ENCODE measurements at places on chromosomes 7 and 10. TPM values are rescaled to one million over a fixed set of nuclear protein-coding genes. Genes with fewer than 3 reads are reported as not detected.

DNA sequence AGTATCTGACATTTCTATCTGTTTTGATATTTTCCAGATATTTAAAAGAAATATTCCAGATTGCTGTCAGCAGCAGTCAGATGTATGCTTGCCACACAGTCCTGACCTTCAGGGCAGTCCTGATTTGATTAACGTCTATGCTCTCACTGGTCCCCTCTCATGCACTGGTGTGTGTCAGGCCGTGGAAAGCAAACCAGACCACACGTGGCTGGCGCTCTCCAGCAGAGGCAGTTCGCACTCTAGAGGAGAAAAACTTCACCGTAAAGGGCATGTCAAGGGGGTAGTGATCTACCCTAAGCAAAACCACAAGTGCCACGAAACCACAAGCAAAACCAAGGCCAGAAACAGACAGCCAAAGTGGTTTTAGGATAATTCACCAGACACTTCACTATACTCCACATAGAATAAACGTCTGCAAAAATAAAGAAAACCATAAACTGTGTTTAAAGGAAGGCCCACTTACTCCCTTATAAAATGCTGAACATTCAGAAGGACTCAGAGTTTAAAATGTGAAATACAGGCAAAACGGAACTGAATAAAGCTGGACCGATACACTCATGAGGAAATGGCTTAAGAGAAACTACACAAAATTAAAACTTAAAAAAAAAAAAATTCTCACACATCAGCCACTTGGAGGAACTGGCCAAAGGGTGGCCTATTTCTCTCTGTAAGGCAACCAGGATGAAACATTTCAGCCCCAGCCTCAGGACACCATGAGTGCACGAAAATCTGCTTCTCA is 26.4 kb downstream of the PARP12 start:
- H3K27me3 ChIP-seq: no peaks in the 10 kb centered on the region
- no peak overlapping the region for H3K27ac ChIP-seq
- peak; percentile 38 for DNase-seq
- H3K4me1 ChIP-seq: peaks cover 27% of the 10 kb centered on the region

- peaks cover 31% of the 10 kb centered on the region for H3K4me1 ChIP-seq
- no peak overlapping the region for H3K27ac ChIP-seq
- peaks cover 30% of the 10 kb centered on the region for H3K36me3 ChIP-seq
- no peak overlapping the region for H3K4me3 ChIP-seq
Measured at GRCh38 chr7:768881-769504, 41.9 kb upstream of the PRKAR1B start.

GRCh38 chr7:49767719-49768118 is 5.7 kb upstream of the VWC2 start:
- peaks cover under 1% of the 10 kb centered on the region for H3K4me1 ChIP-seq
- peaks cover 17% of the 10 kb centered on the region for H3K27me3 ChIP-seq
- H3K4me3 ChIP-seq: no peak overlapping the region
- H3K36me3 ChIP-seq: no peaks in the 10 kb centered on the region
- no peak for DNase-seq

DNA sequence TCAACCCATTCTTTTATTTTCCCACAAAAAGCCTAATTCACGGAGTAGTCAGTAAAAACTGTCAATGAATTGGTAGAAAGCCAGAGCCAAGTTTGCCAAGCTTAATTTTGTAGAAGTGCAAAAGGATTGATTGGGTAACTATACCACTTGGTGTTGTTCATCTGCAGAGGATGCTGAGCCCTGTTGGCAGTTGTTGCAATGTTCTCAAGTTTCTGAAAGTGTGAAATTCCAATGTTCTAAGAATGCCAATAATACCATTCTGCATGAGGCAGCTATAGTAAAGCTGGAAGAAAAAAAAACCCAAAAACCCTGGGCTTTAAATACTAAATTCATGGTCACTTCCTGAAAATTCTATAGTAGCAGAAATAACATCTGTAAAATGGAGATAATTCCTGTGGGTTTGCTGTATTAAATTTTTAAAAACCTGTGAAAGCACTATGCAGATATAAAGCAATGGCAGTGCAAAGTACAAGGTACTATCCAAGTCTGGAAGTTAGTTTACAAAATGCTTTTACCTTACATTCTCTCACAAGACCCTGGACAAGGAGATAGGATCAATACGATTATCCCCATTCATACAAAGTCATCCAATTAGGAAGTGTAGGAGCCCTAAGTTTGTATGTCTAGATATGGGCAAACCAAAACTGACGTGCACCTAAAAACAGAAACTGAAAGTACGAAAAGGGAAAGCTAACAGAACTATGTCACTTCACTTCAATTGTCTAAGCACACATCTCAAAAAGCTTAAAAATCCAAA is 6.0 kb upstream of the PON1 start:
- no peak for DNase-seq
- H3K27ac ChIP-seq: no peak overlapping the region
- no peaks in the 10 kb centered on the region for H3K36me3 ChIP-seq
- peak overlapping the region; percentile 3 for H3K4me3 ChIP-seq
- H3K27me3 ChIP-seq: peaks cover 26% of the 10 kb centered on the region

DNA sequence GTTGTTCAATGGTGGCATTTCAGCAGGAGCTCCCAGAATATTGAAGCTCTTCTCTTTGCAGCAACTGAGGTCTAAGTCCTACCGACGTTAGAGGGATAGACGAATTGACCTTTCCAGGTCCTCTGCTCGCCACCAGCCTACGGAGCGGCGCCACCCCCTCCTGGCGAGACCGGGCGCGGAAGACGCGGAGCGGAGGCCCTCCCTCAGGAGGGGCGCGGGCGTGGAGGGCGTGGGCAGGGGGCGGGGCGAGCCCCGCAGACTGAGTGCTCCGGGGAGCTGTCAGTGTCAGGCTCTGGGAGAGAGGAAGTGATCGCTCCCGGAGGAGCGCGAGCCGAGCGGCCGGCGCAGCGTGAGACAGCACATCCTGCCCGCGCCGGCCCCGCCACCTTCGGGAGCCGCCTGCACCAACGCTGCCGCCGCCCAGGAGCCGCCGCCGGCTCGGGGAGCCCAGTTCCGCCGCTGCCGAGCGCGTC is at the start of gene DYNC1I1:
Gene DYNC1I1 (plus strand): TSS at position 257 of the 473 bp plus-strand sequence. CDS start 32,176 bp downstream, outside the sequence.
- peaks cover 43% of the 10 kb centered on the region for H3K4me1 ChIP-seq
- peaks cover 2% of the 10 kb centered on the region for H3K36me3 ChIP-seq
- no peaks in the 10 kb centered on the region for H3K27me3 ChIP-seq

- H3K4me1 ChIP-seq: no peaks in the 10 kb centered on the region
- H3K36me3 ChIP-seq: peaks cover 1% of the 10 kb centered on the region
- no peaks in the 10 kb centered on the region for H3K27me3 ChIP-seq
- no peak overlapping the region for H3K4me3 ChIP-seq
Measured at GRCh38 chr10:127983344-127984100, 76.6 kb downstream of the PTPRE start.

DNA sequence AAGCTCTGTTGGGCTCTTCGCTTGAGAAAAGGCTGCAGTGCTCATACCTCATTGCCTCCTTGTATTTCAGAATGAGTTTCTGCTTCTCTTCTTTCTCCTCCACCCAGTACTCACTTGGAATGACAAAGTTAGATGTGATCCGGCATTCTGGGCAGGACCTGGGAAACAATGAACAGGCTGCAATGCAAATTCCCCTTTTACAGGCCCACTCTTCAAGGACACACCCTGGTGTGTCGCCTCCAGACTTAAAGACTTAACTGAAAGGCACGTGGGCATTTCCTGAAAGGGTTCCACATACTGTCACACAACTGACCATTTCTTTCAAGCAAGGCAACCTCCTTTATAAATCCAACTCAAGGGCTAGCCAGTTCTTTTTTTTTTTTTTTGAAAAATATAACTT is 23.6 kb downstream of the MKRN1 start:
- no peaks in the 10 kb centered on the region for H3K27me3 ChIP-seq
- no peak overlapping the region for H3K27ac ChIP-seq
- H3K36me3 ChIP-seq: peaks cover 63% of the 10 kb centered on the region
- no peak for DNase-seq
- no peak overlapping the region for H3K4me3 ChIP-seq

DNA sequence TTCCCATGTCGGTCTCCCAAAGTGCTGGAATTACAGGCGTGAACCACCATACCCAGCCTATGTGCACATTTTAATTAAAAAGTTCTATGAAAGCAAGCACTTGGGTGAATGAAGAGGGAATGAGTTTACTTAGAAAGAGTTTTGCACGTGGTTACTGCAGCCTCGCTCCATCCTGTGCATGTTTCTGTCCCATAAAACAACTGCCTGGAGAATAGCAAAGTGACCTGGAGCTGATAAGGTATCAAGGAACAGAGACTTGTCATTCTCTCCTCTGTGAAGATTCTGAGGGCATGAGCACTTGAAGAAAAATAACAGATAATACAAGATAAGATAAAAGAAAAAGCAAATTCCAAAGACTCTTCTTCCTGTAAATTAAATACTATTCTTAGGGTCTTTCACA is 112.2 kb upstream of the JCAD start:
- no peak for DNase-seq
- no peaks in the 10 kb centered on the region for H3K27me3 ChIP-seq
- H3K4me3 ChIP-seq: no peak overlapping the region
- H3K27ac ChIP-seq: no peak overlapping the region
- peaks cover 15% of the 10 kb centered on the region for H3K4me1 ChIP-seq

- no peak overlapping the region for H3K27ac ChIP-seq
- DNase-seq: peak; percentile 48
- H3K4me3 ChIP-seq: no peak overlapping the region
- H3K36me3 ChIP-seq: peaks cover 51% of the 10 kb centered on the region
- H3K4me1 ChIP-seq: peaks cover 55% of the 10 kb centered on the region
Measured at GRCh38 chr10:131944412-131944811, 37.3 kb downstream of the BNIP3 start.

DNA sequence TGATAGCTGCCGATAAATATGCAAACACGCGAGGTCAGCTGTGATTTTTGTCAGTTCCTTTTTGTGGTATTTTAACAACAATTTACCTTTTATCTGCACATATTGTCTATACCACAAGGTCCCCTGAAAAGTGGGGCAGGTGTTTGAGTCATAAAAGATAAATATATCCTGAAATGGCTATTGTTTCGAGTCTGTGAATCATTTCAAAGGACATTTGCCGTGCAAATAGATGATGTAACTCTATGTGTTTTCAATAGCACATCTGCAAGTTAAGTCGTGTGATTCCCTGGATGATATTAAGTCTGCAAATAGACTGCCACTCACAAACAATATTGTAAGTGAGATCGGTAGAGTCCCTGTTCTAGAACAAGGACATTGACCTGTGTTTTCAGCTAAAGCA is 193.0 kb upstream of the PITRM1 start:
- H3K36me3 ChIP-seq: peaks cover 3% of the 10 kb centered on the region
- no peaks in the 10 kb centered on the region for H3K27me3 ChIP-seq
- no peaks in the 10 kb centered on the region for H3K4me1 ChIP-seq
- H3K4me3 ChIP-seq: no peak overlapping the region

DNA sequence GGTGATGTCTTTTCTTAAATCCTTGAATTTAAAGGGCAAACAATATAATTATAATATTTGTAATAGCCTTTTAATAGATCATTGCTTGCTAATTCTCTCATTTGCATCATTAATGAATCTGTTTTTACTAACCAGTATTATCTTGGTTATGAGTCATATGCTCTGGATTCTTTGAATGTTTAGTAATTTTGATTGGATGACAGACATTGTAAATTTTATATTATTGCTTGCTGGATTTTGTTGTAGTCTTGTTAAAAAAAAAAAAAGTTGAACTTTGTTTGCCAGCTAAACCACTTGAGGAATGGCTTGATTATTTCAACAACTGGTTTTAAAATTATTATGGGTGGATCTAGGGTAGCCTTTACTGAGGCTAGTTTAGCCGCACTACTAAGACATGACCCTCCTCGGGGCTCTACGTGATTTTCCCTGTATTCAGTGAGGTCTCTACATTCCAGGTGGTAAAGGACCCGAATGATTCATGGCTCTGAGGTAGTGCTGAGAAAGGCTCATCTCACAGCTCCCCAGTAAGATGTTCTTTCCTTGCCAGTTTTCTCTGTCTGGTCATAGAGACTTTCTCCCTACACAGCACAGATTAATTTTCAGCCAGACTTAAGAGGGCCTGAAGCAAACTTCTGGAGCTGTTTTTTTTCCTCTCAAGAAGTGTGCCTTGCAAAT is 8.5 kb downstream of the C10orf90 start:
- peaks cover 5% of the 10 kb centered on the region for H3K4me1 ChIP-seq
- no peak for DNase-seq
- H3K27ac ChIP-seq: no peak overlapping the region
- no peak overlapping the region for H3K4me3 ChIP-seq
- peaks cover 4% of the 10 kb centered on the region for H3K27me3 ChIP-seq

GRCh38 chr7:18132811-18133210 is 105.2 kb upstream of the PRPS1L1 start:
- no peak overlapping the region for H3K4me3 ChIP-seq
- no peak for DNase-seq
- H3K4me1 ChIP-seq: no peaks in the 10 kb centered on the region
- peaks cover 33% of the 10 kb centered on the region for H3K27me3 ChIP-seq
- H3K36me3 ChIP-seq: no peaks in the 10 kb centered on the region

DNA sequence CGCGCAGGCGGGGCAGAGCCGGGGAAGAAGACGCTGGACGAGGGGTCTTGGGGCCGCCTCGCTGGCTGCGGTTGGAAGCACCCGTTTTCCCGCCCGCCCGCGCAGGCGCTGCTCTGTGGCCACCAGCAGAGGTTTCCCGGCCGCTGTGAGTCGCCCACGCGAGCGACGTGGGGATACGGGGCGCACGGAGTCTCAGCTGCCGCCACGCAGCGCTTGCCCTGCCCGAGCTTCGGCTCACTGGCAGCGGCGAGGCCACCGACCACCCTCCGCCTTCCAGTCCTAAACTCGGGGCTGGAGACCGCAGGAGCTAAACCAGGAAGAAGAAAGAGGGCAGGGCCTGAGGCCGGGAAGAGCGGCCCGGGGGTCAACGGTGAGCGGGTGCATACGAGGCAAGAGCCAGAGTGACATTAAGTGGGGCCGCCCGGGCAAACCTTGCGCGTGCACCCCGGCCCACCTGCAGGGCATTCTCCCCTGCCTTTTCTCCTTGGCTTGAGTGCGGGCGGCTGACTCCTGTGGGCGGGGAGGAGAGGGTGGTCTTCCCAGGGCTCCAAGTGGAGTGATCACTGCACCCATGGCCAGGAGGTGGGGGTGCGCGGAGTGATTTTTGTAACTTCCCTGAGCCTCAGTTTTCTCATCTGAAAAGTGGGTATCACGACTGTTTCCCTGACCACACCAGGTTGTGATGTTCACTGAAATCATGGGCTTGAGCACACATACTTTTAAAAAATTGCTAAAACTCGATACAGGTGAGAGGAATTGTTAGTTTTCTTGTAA is 7.1 kb upstream of the EMX2 start:
- peaks cover 8% of the 10 kb centered on the region for H3K4me1 ChIP-seq
- no peak for DNase-seq
- H3K4me3 ChIP-seq: peak overlapping the region; percentile 61
- no peak overlapping the region for H3K27ac ChIP-seq
- no peaks in the 10 kb centered on the region for H3K36me3 ChIP-seq
- peaks cover 71% of the 10 kb centered on the region for H3K27me3 ChIP-seq

- no peak overlapping the region for H3K27ac ChIP-seq
- H3K4me3 ChIP-seq: no peak overlapping the region
- DNase-seq: no peak
- H3K4me1 ChIP-seq: no peaks in the 10 kb centered on the region
- peaks cover 5% of the 10 kb centered on the region for H3K27me3 ChIP-seq
Measured at GRCh38 chr7:98826811-98827231, 43.0 kb downstream of the TMEM130 start.

Gene BRAT1
- 29.4 TPM for total RNA-seq

Gene SLC18A3
- total RNA-seq: 0.34 TPM

Gene SPDYE6
- total RNA-seq: not detected

Gene ADIRF
- not detected for total RNA-seq
